Activated T-helper 2 cell treated with anti-CD3 and anti-CD28 coated beads, Interferon-gamma antibody, Interleukin-2, Interleukin-4, amounts not matched to agents 10 μg/mL and 5 μg/mL and 100 μg/mL, durations not matched to agents 14 hours and 24 hours and 36 hours (primary cell): ENCODE measurements at places on chromosomes 4 and X.

- DNase-seq, result no peak
These were observed 212.7 kb upstream of the C1QTNF7 start for GRCh38 chr4:15215109-15215508.

GRCh38 chrX:132119283-132119682 is 8.5 kb downstream of the FRMD7 start:
- DNase-seq, result no peak

DNA sequence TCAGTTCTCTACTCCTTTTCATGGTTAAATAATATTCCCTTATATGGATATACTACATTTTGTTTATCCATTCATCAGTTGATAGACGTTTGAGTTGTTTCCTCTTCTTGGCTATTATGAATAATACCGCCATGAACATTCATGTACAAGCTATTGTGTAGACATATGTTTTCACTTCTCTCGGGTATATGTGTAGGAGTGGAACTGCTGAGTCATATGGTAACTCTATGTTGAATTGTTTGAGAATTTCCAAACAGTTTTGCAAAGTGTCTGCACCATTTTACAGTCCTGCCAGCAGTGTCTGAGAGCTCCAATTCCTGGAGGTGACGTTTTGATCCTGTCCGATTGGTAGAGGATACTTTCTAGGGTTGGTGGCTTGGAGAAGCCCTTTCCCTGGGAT is 23.6 kb downstream of the PLAC1 start:
- DNase-seq, result no peak

GRCh38 chr4:8868321-8869001 is 3.2 kb downstream of the HMX1 start:
- DNase-seq, result no peak
